ENCODE measurements at places on chromosomes 11 and 22. TPM values are rescaled to one million over a fixed set of nuclear protein-coding genes. Genes with fewer than 3 reads are reported as not detected.
A peak's percentile ranks its signal among the peaks of the same experiment; 100 is the strongest.

NRXN2 gene
- 3.3 TPM for total RNA-seq

- H3K4me3 ChIP-seq, result no peak overlapping the region
- peaks cover 12% of the 10 kb centered on the region for H3K4me1 ChIP-seq
These were observed 12.3 kb downstream of the AMOTL1 start for GRCh38 chr11:94780432-94780831.

GRCh38 chr11:88359541-88359940 lies 22.0 kb upstream of the CTSC start:
- H3K4me3 ChIP-seq, result no peak overlapping the region
- no peak for DNase-seq

GRCh38 chr11:105344938-105345337 lies 205.4 kb upstream of the CARD18 start:
- no peak overlapping the region for H3K27ac ChIP-seq
- no peaks in the 10 kb centered on the region for H3K36me3 ChIP-seq
- H3K4me1 ChIP-seq, result no peaks in the 10 kb centered on the region
- no peaks in the 10 kb centered on the region for H3K27me3 ChIP-seq

- H3K4me3 ChIP-seq, result peak overlapping the region; percentile 26
- H3K36me3 ChIP-seq, result peaks cover 21% of the 10 kb centered on the region
- H3K27me3 ChIP-seq, result no peaks in the 10 kb centered on the region
These were observed 89.8 kb downstream of the PDE2A start for GRCh38 chr11:72584293-72584938.

DNA sequence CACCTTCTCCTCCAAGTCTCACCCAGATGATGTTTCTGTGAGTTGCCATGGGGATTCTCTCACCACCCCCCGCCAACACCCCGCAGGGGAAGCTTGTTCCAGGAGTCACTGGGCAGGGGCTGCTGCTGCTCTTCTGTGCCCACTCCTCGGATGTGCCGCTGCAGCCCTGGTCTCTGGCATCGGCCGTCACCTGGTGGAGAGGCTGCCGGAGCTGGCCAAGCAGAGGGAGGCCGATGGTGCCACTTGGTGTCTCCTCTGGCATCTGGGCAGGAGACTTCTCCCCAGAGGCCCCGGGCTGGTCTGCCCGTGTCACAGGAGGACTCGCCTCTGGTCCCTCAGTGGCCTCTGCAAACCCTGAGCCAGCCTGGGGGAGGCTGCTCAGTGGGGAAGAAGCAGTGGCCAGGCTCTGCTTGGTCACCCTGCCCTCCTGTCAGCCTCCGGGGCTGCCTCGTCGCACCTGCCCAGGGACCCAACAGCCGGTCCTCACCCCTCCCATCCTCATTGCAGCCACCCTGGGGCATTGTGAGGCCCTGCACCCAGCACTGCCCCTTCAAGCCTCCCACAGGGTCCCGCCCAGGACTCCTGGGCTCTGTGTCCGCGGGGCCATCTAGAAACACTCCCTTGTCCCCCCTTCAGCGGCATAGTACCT lies 424 bp upstream of the ADORA2A start:
- no peaks in the 10 kb centered on the region for H3K27me3 ChIP-seq
- DNase-seq, result no peak
- H3K4me3 ChIP-seq, result no peak overlapping the region
- H3K27ac ChIP-seq, result no peak overlapping the region
- peaks cover 10% of the 10 kb centered on the region for H3K4me1 ChIP-seq

GRCh38 chr11:65730461-65730860 lies 9.9 kb upstream of the RNASEH2C start:
- no peaks in the 10 kb centered on the region for H3K27me3 ChIP-seq
- H3K27ac ChIP-seq, result no peak overlapping the region
- DNase-seq, result no peak
- no peak overlapping the region for H3K4me3 ChIP-seq
- H3K4me1 ChIP-seq, result no peaks in the 10 kb centered on the region

GRCh38 chr11:47765086-47765485 lies 2.1 kb downstream of the FNBP4 start:
- H3K36me3 ChIP-seq, result no peaks in the 10 kb centered on the region
- no peak for DNase-seq
- no peak overlapping the region for H3K4me3 ChIP-seq
- H3K27me3 ChIP-seq, result no peaks in the 10 kb centered on the region

DNA sequence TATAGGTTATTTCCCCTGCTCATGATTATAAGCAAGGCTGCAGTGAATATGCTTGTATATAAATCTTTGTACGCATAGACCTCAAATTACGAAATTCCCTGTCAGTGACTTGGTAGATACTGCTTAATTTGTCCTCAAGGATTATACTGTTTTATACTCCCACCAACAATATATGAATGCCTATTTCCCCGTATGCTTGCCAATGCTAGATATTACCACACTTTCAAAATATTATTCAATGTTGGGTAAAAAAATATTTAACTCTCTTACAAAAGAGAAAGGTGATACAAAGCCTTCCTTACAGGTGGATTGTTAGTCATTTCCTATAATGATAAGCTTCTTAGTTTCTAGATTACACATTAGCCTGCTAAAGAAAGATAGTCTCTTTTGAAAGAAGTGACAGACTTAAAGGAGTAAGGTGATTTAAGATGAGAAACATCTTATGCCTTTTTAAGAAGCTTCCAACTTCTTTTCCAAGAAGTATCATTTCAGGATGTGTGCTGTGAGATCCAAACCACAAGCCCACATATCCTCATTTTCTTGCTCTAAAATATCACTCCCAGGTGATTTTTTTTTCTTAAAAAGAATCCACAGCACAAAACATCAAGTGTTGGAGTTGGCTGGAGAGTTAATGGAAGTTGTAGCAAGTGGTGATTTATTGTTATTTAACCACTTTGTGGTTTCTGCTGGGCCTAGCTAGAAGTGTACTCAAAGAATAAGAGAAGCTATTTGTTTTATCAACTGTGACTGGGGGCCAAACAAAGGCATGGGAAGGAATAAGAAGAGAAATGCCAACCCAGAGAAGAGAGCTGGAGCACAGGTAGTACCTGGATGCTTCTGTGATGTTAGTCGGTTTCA lies 59.2 kb downstream of the BARX2 start:
- no peak overlapping the region for H3K4me3 ChIP-seq
- no peaks in the 10 kb centered on the region for H3K36me3 ChIP-seq
- DNase-seq, result no peak

DNA sequence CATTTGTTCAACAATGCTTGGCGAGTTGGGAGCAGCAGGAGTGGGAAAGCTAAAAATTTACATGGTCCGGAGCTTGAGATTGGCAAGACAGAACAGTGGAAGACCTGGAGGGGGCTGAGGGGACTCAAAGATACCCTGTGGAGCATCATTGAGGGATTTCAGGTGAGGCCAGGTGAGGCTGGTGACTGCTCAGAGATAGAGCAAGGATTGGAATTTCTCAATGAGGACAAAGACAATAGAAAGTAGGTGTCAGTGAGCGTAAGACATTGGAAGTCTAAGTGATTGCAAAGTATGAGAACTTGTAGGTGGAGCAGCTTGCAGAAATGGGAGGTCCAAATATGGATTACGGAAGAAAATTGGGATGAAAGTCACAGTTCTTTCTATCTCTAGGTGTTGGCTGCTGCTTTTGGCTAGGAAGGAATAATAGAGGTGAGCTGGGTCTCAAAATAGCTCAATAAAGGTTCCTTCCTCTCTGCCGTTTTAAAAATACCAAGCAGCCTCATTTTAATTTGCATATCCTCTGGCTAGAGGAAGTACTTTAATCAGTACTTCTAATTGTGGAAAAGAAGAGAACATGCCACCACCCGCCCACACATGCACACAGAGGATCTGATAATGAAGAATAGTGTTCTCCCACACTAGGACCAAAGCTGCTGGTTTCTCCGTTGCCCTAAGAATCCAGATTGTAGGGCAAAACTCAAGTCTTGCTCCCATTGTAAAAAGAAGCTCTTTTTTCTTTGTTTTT lies 41.8 kb upstream of the SORL1-AS1 start:
- H3K4me3 ChIP-seq, result no peak overlapping the region
- no peaks in the 10 kb centered on the region for H3K27me3 ChIP-seq
- no peak overlapping the region for H3K27ac ChIP-seq

DNA sequence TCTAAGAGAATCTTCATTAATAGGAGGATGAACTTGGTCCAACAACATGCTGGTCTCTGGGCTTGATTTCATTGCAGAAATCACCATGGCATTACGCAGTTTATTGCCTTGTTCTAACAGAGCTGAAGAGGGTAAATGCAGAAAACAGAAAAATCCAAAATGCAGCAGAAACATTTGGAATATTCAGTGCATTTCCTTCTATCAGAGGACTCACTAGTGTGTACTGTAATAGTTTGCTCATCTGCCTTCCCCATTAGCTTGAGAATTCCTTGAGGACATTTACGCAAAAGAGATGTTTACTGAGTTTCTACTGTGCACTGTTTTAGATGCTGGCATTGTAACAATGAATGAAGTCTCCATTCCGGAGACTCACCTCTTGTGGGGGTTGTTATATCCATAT lies 37.4 kb downstream of the C2CD3 start:
- no peak overlapping the region for H3K27ac ChIP-seq
- no peaks in the 10 kb centered on the region for H3K27me3 ChIP-seq
- H3K4me1 ChIP-seq, result peaks cover 6% of the 10 kb centered on the region
- H3K4me3 ChIP-seq, result no peak overlapping the region
- no peak for DNase-seq

USH1C gene
- total RNA-seq, result not detected

GRCh38 chr11:90220391-90220790 lies 2.5 kb downstream of the CHORDC1 start:
- no peak for DNase-seq
- no peaks in the 10 kb centered on the region for H3K27me3 ChIP-seq
- no peak overlapping the region for H3K4me3 ChIP-seq

DNA sequence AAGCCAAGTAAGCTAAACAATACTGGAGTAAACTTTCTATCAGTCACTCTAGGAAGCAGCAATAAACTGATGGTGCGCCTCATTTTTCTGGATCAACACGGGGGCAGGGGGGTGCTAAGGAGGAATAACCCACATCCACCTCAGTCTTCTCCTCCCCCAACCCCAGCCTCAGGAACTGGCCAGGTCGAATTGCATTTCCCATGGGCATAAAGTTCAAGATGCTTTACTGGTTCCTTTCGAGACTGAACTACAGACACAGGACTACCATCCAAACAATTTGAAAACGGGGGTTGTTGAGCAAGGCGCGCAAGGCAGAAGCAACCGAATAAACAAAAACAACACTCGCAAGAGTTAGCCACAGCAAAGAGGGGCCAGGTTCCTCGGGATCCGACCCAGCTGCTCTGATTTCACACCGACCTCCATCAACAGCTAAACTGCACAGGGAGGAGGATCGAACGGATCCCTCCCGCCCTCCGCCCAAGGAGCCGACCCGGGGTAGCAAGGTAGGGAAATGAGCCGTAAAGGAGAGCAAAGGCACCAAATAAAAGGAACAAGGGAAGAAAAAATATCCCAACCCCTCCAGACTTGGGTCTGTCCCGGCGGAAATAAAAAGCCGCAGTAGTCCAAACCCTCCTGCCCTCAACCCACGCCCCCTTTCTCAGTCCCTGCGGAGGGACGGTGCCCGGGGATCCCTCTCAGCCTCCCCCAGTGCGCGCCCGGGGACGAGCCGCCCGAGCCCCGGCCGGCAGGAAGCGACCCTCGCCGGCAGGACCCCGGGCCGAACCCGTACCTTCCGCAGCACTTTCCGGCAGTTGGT lies 801 bp downstream of the SESN3 start:
- peak overlapping the region; percentile 92 for H3K27ac ChIP-seq
- no peak for DNase-seq
- H3K27me3 ChIP-seq, result no peaks in the 10 kb centered on the region

YAP1 gene
- 203 TPM for total RNA-seq

DNA sequence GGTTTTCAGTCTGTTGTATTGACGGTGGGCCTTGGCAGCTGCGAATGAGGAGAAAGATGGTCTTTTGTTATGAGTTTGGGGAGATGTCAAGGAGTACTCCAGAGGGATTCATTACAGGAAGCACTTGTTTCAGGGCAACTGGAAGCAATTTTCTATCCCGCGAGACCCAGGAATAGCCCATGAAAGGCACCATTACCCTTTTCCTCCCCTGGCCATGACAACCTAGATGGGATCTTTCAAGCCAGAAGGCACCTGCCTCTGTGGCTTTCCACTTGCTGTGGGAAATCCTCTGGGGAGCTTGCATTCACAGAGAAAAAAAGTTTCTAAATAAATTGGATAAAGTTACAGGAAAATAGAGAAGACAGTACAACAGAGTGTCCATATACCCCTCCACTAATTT lies 2.7 kb downstream of the ZNF215 start:
- peaks cover 9% of the 10 kb centered on the region for H3K4me1 ChIP-seq
- no peaks in the 10 kb centered on the region for H3K27me3 ChIP-seq
- no peak overlapping the region for H3K4me3 ChIP-seq
- no peaks in the 10 kb centered on the region for H3K36me3 ChIP-seq

DNA sequence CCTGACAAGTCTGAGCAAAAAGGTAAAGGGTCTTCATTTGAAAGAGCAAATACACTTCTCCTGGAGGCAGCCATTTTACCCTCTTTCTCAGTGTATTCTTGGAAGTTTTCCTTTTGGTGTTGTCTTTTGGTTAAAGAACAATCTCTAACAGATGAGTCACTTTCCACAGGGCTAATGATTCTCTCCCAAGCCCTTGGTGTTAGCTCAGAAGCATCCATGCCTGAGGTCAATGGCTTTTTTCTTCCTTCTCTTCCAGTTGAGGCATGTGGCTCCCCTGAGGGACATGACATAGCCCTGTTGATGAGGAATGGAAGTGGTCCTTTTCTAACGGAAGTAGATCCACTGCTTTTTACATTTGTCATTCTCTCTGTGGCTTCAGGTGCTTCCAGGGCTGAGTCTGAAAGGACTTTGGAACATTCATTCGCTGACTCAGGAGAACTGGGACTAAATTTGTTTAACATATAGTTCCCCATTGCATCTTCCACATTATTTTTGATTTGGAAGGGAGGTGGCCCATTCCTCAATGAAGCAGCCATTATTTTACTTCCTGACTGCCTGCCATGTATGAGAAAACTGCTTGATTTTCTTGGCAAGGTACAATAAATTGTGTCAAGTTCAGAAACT lies 13.8 kb upstream of the POGLUT3 start:
- H3K4me1 ChIP-seq, result no peaks in the 10 kb centered on the region
- no peaks in the 10 kb centered on the region for H3K27me3 ChIP-seq
- no peaks in the 10 kb centered on the region for H3K36me3 ChIP-seq
- DNase-seq, result no peak

GRCh38 chr22:22076932-22077703 lies 94.5 kb upstream of the TOP3B start:
- no peaks in the 10 kb centered on the region for H3K27me3 ChIP-seq
- H3K27ac ChIP-seq, result no peak overlapping the region
- no peak for DNase-seq
- no peaks in the 10 kb centered on the region for H3K36me3 ChIP-seq
- H3K4me1 ChIP-seq, result no peaks in the 10 kb centered on the region

POU2AF3 gene
- 1.4 TPM for total RNA-seq

GRCh38 chr11:88345408-88345807 lies 7.9 kb upstream of the CTSC start:
- no peaks in the 10 kb centered on the region for H3K36me3 ChIP-seq
- no peak for DNase-seq
- no peak overlapping the region for H3K27ac ChIP-seq
- H3K4me1 ChIP-seq, result no peaks in the 10 kb centered on the region

- no peaks in the 10 kb centered on the region for H3K27me3 ChIP-seq
- H3K4me1 ChIP-seq, result no peaks in the 10 kb centered on the region
- no peak for DNase-seq
- no peaks in the 10 kb centered on the region for H3K36me3 ChIP-seq
- H3K27ac ChIP-seq, result no peak overlapping the region
- no peak overlapping the region for H3K4me3 ChIP-seq
These were observed 6.8 kb upstream of the PLAAT3 start for GRCh38 chr11:63621071-63621470.

All from tibial nerve (tissue), 4 donors.